NCI-H1105 treated with DMSO at 0.1 percent for 48 hours (cell line): ENCODE measurements at places on chromosomes 12 and 14.
A peak's percentile ranks its signal among the peaks of the same experiment; 100 is the strongest.

DNA sequence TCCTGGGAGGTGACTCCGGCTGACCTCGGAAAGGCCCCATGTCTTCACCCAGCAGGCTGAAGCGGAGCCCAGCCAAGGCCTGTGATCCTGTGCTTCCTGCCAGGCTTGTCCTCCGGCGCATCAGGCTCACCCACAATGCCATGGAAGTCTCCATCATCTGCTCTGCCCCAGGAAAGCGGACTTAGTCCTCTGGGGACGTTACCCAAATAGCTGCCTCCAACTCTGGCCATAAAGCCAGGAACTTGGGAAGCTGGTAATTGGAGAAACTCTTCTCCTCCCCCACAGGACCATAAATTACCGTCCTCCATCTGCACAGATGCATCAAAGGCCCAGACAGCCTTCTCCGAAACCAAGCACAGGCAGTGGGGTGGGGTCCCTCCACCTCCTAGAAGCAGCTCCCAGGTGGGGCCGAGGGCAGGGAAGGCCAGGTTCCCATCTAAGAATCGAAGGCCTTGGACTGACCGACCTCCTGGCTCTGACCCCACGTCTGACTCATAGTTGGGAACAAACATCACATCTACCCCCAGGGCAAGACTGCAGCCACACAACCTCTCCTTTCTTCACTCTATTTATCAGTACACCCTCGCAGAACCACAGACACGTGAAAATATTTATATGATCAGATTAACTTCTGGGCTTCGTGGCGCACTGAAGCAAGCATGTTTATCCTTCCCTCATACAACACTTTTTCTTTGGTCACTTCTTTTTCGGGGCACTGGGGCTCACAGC lies 56.4 kb downstream of the PITPNM2 start:
- no peak for DNase-seq

GRCh38 chr12:109443794-109444193 lies 33.3 kb downstream of the KCTD10 start:
- DNase-seq = peak; percentile 42

DNA sequence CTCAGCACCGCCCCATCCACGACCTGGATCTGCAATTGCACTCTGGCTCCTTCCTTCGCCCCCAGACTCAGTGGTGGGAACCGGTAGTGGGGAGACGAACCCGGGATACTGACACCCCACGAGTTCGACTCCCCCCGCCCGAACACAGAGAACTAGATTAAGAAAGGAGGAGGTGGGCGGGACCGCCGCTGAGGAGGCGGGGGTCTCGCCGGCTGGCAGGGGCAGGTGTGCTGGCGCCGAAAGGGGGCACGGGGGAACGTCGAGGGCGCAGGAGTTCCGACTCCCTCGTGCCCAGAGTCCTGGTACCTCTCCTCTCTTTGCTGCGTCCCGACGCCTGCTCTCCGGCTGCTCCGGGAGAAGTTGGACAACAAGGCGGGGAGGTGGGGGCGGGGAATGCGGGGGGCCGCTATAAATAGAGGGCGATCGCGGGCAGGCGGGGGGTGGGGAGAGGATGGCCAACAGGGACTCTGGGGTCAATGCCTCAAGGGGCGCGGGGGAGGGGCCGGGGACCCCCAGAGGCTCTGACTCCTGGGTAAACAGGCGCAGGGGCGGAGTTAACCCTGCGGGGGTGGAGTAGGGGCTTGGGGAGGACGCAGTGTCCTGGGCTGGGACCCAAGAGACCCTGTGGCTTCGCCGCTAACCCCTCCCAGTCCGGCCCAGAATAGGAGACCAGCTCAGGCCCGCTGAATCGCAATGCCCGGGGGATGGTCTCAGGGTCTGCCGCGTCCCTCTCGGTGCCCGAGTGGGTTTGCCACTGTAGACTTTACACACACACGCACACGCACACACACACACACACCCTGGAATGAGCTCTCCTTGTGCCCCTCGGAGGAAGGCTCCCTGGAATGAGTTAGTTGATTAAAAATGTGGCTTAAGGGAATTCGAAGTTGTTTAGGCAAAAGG lies 761 bp upstream of the NDRG2 start:
- DNase-seq = no peak

- DNase-seq = no peak
Measured at GRCh38 chr14:59707778-59708561, 131.4 kb upstream of the CCDC175 start.

DNA sequence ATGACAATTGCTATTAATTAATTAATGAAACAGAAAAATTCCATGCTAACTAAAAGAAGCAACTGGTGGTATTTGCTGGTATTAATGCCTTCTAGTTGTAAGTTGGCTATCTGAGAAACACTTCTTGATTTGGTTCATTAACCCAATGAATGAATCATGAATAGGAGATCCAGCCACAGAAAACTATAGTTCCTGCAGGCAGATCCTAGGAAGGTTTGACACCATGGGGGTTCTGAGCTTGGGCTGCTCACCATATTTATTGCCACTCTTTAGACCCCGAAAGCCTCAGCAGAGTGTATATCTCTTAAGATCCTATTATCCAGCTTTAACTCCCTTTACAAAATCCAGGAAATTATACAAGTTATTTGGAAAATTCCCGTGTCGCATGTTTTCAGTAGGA lies 81.4 kb upstream of the REP15 start:
- no peak for DNase-seq

DNA sequence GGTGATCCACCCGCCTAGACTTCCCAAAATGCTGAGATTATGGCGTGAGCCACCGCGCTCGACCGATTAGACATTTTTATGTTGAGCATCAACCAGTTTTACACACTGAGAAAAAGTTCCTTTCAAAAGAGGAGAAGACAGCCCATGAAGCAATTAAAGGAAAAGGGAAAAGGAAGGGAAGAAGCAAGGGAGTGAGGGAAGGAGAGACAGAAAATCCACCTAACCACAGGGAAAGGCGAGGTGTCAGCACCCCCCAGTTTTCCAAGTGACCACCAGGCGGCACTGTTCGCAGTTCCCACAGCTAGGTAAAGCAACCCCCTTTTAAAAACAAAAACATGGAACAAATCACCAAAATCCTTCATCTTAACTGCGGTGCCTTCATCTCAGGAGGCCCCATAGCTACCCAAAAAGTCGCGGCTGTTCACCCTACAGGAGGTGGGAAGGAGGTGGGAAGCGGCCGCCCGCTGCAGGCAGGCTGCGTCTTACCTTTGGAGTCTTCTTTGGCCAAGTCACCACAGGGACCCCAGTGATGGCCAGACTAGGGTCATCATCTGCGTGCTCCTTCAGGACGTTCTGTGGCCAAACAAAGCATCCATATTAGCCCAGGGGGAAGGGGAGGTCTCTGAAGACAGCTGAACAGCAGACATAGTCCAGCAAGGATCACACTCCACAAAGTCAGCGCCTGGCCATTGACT lies 86.6 kb downstream of the KDM2B start:
- peak; percentile 23 for DNase-seq

- DNase-seq = no peak
Measured at GRCh38 chr12:66697404-66697803, 18.5 kb upstream of the GRIP1 start.

- peak; percentile 20 for DNase-seq
Measured at GRCh38 chr14:76917745-76918255, 91.6 kb downstream of the LRRC74A start.
